ENCODE measurements at places on chromosomes 1 and 21. TPM values are rescaled to one million over a fixed set of nuclear protein-coding genes. Genes with fewer than 3 reads are reported as not detected.

The SPRR2F gene
- total RNA-seq: not detected

The OLIG2 gene
- total RNA-seq: not detected

The KCNAB2 gene
- 1.0 TPM for total RNA-seq

The CCDC185 gene
- not detected for total RNA-seq

The ZNF593OS gene
- total RNA-seq: not detected

The SLAMF6 gene
- not detected for total RNA-seq

The S100A8 gene
- total RNA-seq: not detected

The PLA2G2F gene
- not detected for total RNA-seq

The KCNA2 gene
- total RNA-seq: not detected

The CLCA1 gene
- total RNA-seq: not detected

The HPCA gene
- not detected for total RNA-seq

The ZFP69B gene
- total RNA-seq: 6.8 TPM

The CD1E gene
- total RNA-seq: not detected

The ANGPTL1 gene
- 3.7 TPM for total RNA-seq

The ADGRL4 gene
- total RNA-seq: 2.0 TPM

The CRNN gene
- total RNA-seq: not detected

The RNF186 gene
- total RNA-seq: not detected

All from LHCN-M2 (cell line).